Activated naive CD8-positive, alpha-beta T cell treated with anti-CD3 and anti-CD28 coated beads, Interleukin-2, amount 10 ng/mL, durations not matched to agents 7 days and 5 days (primary cell): ENCODE measurements at places on chromosomes 11 and 22. TPM values are rescaled to one million over a fixed set of nuclear protein-coding genes. Genes with fewer than 3 reads are reported as not detected.
A peak's percentile ranks its signal among the peaks of the same experiment; 100 is the strongest.

DNA sequence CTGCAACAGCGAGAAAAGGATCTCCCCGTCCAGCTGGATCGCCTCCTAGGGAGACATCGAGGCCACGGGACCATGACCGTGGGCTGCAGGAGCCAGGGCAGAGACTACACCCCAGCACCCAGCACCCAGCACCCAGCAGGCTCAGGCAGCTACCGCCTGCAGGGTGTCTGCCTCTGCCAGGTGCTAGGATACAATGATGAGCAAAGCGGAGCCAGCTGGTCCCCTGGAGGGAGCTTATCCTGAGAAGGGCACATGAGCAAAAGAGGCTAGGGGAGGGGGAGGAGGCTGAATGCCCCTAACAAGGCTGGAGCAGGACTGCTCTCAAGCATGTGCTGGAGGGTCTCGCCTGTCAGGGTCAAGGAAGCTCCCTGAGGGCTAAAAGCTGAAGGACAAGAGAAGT, 4.8 kb upstream of the CASTOR1 start:
- peaks cover 25% of the 10 kb centered on the region for H3K36me3 ChIP-seq
- H3K27me3 ChIP-seq = no peaks in the 10 kb centered on the region
- no peak overlapping the region for H3K4me3 ChIP-seq
- DNase-seq = no peak

DNA sequence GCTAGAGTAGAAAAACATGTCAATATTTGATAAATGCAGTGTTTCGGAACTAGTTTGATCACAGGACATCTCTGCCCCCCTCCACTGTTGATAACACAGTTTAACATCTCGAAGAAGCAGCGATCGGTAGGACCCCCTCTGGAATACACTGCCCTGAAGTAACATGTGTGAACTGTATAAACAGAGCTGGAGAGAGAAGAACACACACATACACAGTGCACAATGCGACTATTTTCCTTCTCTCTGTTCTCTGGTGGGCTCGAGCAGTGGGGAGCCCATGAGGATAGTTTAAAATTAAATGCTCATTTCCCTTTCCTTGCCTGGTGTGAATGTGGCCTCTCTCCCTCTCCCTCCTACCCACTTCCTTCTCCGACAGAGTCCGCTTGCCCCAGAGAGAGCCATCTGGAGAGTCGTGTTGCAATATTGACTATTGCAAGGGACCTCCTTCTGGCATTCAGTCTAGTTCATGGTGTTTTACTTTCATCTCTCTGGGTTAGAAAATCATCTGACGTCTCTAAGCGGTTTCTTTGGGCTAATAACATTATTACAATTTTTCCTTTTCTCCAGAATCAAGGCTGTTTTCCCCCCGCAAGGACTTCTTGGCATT, 51.6 kb upstream of the BARX2 start:
- no peak overlapping the region for H3K27ac ChIP-seq
- DNase-seq = no peak
- H3K4me3 ChIP-seq = no peak overlapping the region
- peaks cover 2% of the 10 kb centered on the region for H3K27me3 ChIP-seq

DNA sequence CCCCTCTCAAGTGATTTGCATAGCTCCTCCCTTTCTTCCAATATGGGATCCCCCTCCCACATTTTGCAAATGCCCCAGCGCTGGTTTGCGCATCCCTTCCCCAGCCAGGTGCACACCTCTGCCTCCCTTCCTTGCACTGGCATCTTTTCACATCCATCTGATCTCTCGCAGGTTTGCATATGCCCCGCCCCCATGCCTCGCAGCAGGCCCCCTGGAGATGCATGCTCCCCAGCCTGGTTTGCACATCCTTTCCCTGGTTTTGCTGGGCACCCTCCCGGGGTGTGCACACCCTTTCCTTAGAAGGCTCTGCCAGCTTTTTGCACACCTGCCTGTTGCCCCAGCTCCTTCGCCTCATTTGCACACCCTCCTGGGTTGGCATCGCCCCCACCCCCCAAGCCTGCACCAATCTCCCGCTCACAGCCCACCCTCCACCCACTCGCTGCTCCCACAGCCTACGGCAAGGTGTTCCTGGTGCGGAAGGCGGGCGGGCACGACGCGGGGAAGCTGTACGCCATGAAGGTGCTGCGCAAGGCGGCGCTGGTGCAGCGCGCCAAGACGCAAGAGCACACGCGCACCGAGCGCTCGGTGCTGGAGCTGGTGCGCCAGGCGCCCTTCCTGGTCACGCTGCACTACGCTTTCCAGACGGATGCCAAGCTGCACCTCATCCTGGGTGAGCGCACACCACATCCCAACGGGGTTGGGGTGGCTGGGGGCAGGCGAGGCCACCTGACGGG, 917 bp downstream of the RPS6KA4 start:
- no peaks in the 10 kb centered on the region for H3K27me3 ChIP-seq
- peak overlapping the region; percentile 67 for H3K27ac ChIP-seq
- peak; percentile 68 for DNase-seq

- DNase-seq = no peak
- H3K36me3 ChIP-seq = peaks cover 10% of the 10 kb centered on the region
- H3K4me1 ChIP-seq = peaks cover 8% of the 10 kb centered on the region
Measured at GRCh38 chr11:492427-493226, 14.4 kb downstream of the RNH1 start.

- H3K27me3 ChIP-seq = no peaks in the 10 kb centered on the region
- peak overlapping the region; percentile 86 for H3K27ac ChIP-seq
- H3K4me1 ChIP-seq = peaks cover 28% of the 10 kb centered on the region
- peaks cover 11% of the 10 kb centered on the region for H3K36me3 ChIP-seq
Measured at GRCh38 chr11:119121811-119122124, 388 bp downstream of the HINFP start.

DNA sequence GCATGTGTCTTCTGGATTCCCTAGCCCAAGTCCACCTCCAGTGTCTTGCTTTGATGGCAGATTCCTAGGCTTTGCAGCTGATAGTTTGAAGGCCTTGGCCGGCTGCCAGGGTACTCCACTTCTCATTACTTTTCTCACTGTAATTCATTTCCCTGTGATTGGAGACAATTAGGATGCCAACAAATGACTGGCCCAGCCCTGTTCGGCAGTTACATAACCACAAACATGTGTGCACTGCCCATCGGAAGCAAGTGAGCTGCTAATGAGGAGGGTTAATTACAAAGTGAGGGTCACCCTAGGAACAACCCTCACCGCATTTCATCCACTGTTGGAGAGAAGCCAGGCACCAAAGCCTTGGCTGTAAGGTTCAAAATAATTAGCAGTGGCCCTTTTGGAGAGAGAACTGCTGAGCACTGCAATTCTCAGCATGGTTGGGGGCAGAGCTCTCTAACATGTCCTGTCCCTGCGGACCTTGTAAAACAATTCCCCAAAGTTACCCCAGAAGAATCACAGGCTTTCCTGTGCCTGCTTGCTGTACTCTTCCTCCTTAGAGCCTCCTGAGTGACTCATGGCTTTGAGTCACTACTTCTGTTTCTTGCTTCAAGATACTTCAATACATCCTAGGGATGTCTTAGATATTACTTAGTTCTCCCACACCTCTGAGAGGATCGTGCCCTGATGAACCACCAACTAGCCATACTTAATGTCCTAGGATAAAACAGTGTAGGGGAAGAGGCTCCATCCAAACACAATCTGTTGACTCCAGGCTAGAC, 109.7 kb upstream of the GALNT18 start:
- no peak for DNase-seq
- H3K4me3 ChIP-seq = no peak overlapping the region
- no peak overlapping the region for H3K27ac ChIP-seq
- no peaks in the 10 kb centered on the region for H3K36me3 ChIP-seq
- H3K4me1 ChIP-seq = no peaks in the 10 kb centered on the region

GRCh38 chr11:122746050-122746478, 90.5 kb downstream of the UBASH3B start:
- peaks cover 9% of the 10 kb centered on the region for H3K36me3 ChIP-seq
- no peak overlapping the region for H3K27ac ChIP-seq
- DNase-seq = no peak
- H3K4me1 ChIP-seq = peaks cover 60% of the 10 kb centered on the region
- H3K27me3 ChIP-seq = no peaks in the 10 kb centered on the region

- H3K27ac ChIP-seq = no peak overlapping the region
- DNase-seq = no peak
- H3K36me3 ChIP-seq = no peaks in the 10 kb centered on the region
Measured at GRCh38 chr11:126581871-126582648, 226.6 kb downstream of the ST3GAL4 start.

DNA sequence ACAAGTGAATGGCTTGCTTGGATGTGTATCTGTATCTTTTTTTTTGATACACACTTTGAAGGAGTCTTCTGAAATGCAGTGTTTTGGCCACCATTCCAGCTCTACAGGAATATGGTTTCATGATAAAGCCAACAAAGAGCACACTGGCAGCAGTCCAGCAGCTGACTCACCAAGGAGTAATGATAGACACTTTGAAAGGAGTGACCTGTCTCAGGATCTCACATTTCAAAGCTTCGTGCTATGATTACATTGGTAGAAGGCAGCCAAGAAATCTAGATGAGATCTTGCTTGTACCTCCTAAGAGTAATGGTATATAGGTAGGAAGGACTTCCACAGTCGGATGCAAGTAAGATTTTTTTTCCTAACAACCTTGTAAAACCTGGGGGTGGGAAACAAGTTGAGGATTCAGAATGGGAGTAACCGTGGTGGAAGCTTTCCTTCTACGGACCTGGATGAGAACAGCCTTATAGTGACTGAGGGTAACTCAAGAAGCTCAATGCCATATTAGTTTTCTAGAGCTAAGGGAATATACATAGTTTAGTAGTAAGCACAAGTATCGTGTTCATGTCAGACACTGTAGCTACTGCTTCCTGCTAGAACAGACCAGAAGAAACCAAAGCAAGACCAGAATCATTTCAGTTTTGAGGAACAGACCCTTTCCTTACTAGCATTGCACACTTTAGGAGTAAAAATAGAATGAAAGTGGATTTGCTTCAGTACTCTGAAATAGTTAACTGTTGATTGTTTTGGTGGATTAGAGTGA, 25.0 kb downstream of the MTMR3 start:
- no peak overlapping the region for H3K27ac ChIP-seq
- no peaks in the 10 kb centered on the region for H3K27me3 ChIP-seq
- H3K36me3 ChIP-seq = peaks cover 5% of the 10 kb centered on the region
- peaks cover 14% of the 10 kb centered on the region for H3K4me1 ChIP-seq
- H3K4me3 ChIP-seq = no peak overlapping the region
- DNase-seq = no peak

DNA sequence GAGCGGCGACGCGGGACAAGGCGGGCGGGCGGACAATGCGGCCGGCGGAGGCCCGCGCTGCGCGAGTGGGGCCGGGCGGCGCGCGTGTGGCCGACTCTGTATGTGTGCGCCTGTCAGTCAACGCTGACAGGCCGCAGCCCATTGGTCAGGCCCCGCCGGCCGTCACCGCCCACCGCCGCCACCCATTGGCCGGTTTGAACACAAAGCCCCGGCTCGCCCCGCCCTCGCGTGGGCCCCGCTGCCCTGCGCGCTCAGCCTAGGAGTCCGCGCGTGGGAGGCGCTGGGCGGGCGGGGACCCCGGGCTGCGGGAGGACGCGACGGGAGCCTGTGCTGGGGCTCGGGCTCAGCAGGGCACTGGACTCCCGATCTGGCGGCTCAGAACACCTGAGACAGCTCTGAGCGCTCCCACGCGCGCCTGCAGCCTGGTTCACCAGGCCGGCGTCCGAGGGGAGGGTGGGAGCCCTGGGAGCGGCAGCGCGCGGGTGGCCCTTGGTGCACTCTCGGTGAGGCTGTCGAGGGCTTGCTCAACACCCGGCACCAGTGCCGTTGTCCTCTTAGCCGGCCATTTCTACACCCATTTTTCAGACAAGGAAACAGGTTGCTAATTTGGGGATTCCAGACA, at the start of gene SUN2:
Gene SUN2 (minus strand): TSS at position 88 of the 622 bp plus-strand sequence. CDS start 3,370 bp downstream, outside the sequence.
- peaks cover 43% of the 10 kb centered on the region for H3K4me1 ChIP-seq
- no peaks in the 10 kb centered on the region for H3K27me3 ChIP-seq
- peak; percentile 96 for DNase-seq
- peak within 1 kb of the TSS; percentile 98 for H3K4me3 ChIP-seq

HEPHL1 gene
- not detected for total RNA-seq

PRAME gene
- not detected for total RNA-seq

SEC14L6 gene
- 0.08 TPM for total RNA-seq

RAG2 gene
- not detected for total RNA-seq
